ENCODE measurements at places on chromosomes 6 and 20.

DNA sequence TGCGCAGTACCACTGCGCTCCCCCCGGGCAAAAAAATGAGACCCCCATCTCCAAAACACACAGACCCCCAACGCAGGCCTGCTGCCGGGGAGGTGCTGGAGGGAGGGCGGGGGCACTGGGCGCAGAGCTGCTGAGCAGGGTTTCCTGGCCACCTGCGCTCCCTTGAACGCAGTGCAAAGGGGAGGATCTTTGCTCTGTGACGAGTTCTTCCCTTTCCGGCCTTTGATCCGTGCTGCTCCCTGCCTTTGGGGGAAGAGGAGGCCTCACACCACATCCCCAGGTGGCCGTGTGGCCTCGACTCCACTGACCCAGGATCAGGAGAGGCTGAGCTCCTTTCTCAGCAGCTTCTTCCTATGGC, 8.9 kb upstream of the COL20A1 start:
- DNase-seq = no peak

DNA sequence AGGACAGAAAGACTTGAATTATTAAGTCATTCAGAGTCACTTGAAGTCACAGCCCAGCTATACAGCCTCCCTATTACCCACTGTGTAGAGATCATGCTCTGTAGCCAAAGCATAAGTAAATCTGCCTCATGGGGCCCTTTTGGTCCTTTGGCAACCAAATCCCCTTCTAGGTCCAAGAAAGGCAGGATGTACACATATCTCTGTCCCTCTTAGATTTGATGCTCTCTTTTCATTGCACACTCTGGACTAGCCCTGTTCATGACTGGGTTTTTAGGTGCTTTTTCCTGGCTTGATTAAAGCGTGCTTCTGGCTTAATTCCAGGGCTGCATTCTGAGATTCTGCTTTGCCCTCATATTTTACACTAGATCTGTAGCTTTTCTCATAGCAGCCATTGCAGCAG, 296.8 kb downstream of the TENT5A start:
- DNase-seq = no peak

DNA sequence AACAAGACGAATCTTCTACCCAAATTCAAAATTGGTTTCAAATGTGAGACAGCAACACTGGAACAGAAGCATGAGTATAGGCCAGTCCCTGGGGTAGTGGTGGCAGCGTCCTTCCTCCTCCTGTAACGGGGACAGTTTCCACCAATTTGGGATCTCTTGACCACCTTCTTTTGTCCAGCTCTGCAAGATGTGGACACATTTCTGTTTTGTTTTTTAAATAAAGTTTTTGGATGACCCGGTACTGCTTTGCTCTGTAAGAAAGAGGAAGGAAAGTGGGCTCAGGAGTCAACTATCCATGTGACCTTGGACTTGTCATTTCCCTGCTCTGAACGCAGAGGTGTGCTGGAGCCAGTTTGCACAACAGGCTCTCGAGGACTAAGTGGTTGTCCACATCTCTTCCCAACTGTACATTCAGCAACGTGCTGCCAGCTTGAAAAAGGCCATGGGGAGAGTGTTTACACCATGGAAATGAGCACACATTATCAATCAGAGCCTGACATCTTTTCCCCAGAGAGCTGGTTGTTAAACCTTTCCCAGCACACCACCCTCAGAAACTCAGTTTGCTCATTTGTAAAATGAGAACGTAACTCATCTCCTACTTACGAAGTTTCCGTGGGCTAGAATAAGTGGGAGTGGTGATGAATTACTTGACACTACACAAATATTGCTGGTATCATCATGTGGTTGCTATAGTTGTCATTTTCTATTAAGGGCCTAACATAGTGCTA, 66.5 kb downstream of the ADTRP start:
- DNase-seq = no peak

GRCh38 chr6:168355716-168356522, 36.3 kb upstream of the DACT2 start:
- DNase-seq = peak; percentile 17

DNA sequence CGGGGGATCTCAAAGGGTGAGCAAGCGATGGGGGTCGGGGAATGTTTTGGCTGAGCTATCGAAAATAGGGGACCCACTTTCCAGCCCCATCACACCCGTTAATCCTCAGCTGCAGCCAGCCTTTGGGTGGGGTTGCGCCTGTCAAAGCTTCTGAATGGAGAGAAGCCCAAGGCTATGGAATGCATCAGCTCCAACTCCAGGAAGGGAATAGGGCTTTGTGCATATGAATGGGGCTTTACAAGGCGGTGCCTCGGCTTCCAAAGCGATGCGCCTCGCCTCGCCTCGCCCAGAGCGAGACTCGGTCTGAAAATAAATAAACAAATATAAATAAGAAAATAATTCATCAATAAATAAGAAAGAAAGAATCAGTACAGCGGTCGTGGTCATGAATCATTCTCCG, 751.4 kb upstream of the DEFB115 start:
- no peak for DNase-seq

DNA sequence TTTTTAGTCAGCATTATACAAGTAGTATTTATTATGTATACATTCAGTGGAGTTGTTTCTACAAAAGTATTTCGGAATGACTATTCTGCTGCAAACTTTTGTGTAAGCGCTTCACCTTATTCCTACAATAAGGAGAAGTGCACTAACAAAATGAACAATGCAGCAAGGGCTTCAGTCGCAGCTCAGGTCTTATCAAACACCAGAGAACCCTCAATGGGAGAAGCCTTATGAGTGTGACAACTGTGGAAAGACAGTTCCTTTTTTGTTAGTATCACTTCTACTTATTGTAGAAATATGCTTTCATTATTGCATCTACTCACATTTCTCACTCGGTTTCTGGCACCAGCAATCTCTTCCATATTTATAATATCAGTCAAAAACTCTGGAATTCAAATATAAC, 18.8 kb downstream of the ZKSCAN3 start:
- no peak for DNase-seq

GRCh38 chr6:23969344-23969743, 156.7 kb upstream of the NRSN1 start:
- no peak for DNase-seq

DNA sequence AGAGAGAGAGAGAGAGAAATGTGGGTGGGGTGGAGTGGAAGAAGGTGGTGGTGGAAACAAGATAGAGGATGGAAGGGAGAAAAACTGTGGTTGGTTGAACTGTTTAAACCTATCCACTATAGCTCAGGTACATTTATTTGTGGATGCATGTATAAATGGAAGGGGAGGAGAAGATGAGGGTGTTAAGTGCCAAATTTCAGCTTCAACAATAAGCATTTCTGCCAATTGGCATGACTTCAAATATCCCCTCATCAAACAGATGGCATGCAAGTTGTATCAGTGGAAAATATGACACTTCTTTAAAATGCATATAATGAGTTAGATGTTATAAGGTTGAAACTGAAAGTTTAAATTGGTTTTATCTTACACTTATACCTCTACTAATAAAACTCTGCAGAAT, 216.1 kb downstream of the LMBRD1 start:
- DNase-seq = no peak

- DNase-seq = no peak
These were observed 5.2 kb downstream of the BICRAL start for GRCh38 chr6:42787063-42787472.

DNA sequence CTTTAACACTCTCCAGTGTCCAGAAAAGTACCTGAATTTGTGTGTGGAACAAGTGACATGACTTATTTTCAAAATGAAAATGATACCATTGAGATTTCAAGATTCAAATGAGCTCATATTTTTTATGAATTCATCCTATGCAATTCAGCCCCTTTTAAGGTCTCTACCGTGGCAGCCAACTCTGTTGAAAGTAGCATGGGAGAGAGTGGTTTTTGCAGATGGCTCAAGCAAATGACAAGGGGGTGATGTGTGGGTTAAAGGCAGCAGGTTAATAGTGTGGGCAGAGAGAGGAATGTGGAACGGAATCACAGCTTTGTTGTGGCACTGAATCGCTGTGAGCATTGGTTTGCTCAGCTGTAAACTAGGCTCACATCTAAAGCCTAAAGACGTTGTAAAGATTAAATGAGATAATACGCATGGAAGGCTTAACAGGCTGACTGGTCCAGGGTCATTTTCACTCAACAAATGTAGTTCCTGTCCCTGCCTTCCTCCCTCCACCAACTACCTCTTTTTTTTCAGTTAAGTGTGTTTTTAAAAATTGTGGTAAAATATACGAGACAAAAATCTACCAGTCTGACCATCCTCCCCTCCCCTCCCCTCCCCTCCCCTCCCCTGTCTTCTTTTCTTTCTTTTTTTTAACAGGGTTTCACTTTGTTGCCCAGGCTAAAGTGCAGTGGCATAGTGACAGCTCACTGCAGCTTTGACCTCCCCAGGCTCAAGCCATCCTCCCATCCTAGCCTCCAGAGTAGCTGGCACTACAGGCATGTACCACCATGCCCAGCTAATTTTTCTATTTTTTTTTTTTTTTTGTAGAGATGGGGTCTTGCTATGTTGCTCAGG, 114.7 kb upstream of the ZNF217 start:
- DNase-seq = no peak

GRCh38 chr6:150666071-150666470, 66.4 kb downstream of the PLEKHG1 start:
- DNase-seq = no peak

GRCh38 chr6:71330501-71330900, 41.9 kb downstream of the OGFRL1 start:
- DNase-seq = no peak

GRCh38 chr6:157019115-157019641, 242.0 kb downstream of the ARID1B start:
- DNase-seq = no peak

DNA sequence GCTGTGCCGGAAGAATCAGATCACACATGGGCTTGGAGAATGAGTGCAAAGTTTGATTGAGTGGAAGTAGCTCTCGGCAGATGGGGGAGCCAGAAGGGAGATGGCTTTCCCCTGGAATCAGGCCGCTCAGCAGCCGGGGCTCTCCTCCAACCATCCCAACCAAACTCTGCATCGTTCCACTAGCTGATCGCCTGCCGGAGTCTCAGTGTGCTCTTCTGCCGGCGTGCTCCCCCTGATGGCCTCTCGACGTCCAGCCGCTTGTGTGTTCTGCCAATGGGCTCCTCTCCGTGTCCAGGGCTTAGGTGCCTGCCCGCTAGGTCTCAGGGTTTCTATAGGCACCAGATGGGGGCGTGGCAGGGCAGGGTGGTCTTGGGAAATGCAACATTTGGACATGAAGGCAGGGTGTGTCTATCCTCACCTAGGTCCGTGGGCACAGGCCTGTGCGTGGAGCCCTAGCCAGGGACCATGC, 4.9 kb upstream of the BIRC7 start:
- DNase-seq = peak; percentile 57

GRCh38 chr6:155411154-155412052, 44.2 kb downstream of the NOX3 start:
- DNase-seq = no peak

DNA sequence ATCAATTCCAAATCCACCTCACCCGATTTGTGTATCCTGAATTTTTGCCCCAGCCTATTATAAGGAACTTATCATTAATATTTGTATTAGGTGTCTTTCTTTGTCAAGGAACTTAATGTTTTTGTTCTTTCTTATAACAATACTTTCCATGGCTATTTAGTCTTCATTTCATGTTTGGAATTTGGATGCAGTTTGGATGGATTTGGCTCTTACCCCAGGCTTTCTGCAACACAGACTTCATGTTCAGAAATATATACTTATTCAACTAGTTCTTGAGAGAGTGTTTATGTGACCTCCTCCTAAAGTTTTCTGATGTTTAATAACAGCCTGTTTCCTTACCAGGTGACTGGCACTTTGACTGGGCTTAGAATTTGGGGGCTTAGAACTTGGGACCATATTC, 35.9 kb upstream of the TOX2 start:
- no peak for DNase-seq

- no peak for DNase-seq
These were observed 115.6 kb upstream of the FAM83B start for GRCh38 chr6:54730767-54731630.

- DNase-seq = no peak
These were observed 17.7 kb upstream of the NNAT start for GRCh38 chr20:37503256-37503927.

GRCh38 chr6:145844933-145845540, 30.4 kb upstream of the FBXO30 start:
- DNase-seq = no peak

GRCh38 chr20:43938932-43939761, 24.5 kb downstream of the TOX2 start:
- DNase-seq = no peak

- DNase-seq = no peak
These were observed 283.6 kb downstream of the PTPRT start for GRCh38 chr20:42906120-42906519.

GRCh38 chr20:17640146-17640874, 41.7 kb downstream of the RRBP1 start:
- no peak for DNase-seq

- DNase-seq = no peak
These were observed 56.5 kb downstream of the TCP11 start for GRCh38 chr6:35084511-35085203.

GRCh38 chr6:108955329-108955949, 107.2 kb downstream of the ARMC2 start:
- no peak for DNase-seq

DNA sequence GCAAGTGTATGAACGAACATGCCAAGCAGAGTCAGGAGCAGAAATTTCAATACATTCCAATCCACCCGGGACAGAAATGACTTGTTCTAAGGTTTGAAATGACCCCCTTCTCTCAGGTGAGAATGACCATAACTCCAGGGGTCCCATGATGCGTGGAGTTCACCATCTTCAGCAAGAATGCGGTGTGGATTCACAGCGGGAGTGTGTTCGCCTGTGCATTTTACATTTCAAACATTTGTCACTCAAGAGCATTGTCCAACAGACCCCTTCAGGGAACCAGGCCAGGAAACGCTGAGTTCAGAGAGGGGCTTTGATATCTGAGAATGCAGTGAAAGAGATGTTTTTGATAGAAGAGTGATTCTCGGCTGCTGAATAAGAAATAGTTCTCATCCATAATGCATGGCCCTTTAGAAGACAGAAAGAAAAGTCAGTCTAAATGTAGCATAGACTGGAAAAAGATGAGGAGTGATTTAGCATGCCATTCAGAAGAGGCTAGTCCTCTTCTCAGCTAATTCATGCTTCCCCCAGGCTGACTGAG, 200.3 kb upstream of the KCNG1 start:
- no peak for DNase-seq
